ENCODE measurements at places on chromosomes 12 and 14.

DNA sequence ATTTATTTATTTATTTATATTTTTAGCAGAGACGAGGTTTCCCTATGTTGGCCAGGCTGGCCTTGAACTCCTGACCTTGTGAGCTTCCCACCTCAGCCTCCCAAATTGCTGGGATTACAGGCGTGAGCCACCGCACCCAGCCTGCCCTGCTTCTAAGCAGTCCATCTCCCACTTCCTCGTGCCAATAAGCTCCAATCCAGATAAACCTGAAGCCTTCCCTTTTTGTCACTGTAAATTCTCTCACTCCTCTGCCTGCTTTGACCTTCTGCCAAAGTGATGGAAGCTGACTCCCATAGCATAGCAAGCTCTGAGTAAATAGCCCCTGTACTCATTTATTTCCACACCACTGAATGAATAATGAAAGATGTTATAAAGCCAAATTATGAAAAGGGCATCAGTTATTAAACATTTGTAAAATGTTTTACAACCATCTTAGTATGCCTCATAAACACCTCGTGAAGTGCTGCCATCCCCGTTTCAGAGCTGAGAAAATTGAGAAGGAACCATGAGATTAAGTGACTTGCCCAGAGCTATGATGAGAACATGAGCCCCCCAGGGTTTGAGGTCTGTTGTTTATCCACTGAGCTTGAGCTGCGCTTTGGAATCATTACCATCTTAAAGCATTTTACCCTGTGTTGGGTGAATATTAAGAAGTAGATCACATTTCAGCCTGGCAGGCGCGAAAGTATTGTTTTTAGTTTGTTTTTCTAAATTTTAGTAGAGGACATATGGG lies 30.4 kb downstream of the MANSC1 start:
- no peak for DNase-seq

DNA sequence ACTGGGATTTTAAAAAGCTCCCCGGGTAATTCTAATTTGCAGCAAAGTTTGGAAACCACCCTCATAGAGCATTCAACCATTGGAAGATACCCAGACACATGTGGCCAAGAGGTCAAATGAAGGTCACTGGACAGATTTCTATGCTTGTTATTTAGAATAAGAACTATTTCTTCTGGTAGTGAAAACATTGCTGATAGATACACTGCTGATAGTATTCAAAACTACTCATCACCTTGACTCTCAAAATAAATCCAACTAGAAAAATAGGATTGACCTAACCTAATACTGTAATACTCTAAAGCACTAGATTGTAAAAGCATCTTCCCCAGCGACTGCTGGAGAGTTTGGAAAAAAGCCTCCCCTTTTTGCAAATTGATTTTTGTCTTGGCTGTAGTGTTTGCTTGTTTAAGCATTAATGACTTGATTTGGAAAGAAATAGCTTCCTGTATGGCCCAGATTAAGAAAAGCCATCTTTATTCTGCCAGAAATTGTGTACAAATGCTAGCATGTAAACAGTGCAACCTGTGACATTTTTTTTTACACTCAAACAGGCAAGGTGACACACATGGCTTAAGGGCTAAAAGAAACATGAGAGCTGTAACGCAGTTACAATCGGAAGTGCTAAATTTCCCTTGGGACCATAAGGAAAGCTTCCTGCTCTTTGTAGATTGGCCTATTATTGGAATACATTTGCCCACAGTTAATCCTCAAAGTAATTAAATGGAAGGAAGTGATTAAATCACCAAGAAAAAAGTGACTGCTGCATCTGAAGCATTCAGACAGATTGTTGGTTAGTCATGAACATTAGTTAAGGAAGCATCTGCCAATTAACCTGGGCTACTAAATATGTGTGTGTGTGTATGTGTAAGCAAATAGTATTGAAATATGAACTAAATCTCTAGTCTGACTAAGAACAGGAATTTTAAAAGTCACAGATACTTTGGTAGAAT lies 356.5 kb upstream of the ATP2B1 start:
- no peak for DNase-seq

GRCh38 chr12:90338365-90338764 lies 616.6 kb downstream of the CCER1 start:
- no peak for DNase-seq

GRCh38 chr12:124286971-124287370 lies 7.9 kb upstream of the RFLNA start:
- DNase-seq: no peak

DNA sequence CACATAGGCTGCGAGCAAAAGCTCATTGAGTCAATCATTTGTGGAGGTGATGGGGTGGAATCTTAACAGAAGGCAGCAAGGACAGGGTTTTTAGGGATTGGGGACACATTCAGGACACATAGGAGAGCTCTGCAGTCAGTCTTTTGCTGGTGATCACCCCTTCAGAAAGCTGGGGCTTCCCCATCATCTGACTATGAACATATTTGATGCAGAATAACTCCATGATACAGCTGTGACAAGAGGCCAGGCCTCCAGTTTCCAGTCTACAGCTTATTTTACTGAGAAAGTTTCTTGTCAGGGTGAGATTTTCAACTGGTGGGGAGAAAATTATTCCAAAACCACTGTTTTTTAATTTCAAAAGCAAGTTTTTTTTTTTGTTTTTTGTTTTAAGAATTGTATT lies 134.2 kb downstream of the TMEM30B start:
- DNase-seq: no peak

- no peak for DNase-seq
Measured at GRCh38 chr14:38255408-38255672, 553 bp downstream of the CLEC14A start.

DNA sequence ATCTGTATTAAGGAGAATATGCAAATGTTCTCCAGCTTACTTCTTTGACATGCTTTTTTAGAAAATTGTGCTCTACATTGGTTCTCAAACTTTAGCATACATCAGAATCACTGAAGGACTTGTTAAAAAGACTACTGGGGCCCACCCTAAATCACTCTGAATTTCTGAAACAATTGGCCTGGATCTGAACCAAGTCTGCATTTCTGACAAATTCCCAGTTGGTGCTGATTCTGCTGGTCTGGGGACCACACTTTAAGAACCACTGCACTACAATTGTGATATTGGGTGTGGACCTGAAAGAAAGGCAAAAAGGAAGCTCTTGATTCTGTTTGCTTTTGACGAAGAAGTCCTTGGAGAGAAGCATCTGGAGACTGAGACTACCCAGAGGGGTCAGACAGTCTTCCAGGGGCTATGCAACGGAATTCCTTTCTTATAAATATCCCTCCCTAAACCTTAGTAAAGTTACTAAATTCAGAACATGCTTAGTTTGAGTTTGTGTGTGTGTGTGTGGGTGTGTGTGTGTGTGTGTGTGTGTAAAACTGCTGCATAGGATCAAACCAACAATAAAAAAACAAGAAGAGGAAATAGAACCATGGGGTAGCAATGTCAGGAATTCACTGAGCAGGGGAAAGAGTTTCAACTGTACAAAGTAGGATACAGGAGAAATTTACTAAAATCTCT lies 36.8 kb downstream of the EAPP start:
- DNase-seq: no peak

DNA sequence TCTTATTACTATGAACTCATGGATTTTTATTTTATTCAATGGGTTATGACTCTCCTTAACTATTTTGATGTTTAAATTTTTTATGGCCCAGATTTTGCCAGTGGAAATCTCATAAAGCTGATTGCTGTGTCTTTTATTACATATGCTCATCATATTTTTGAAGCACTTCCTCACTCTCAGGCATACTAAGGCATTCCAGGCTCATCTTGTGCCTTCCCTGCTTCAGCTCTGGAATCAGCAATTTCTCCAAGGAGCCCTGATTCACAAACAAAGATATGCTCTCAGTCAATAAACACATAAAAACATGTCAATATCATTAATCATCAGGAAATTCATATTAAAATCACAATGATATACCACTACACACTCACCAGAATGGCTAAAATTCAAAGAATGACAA lies 44.9 kb upstream of the SCN8A start:
- no peak for DNase-seq

DNA sequence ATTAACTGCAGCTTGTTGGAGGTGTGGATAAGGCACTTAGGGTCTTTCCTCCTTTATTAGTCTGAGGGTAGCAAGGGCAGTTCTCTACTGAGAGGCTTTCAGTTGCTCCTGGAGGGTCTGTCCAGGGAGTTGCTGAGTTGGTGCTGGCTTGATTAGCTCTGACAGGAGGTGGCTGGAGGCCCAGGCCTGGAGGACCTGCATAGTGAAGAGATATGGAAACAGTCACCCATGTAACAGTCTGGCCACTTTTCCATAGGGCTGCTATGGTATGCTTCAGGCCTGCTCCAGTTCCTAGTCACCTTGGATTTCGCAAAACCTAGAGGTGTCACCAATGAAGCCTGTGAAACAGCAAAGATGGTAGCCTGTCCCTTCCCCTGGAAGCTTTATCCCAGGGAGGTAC lies 143.3 kb upstream of the SLC38A2 start:
- no peak for DNase-seq

DNA sequence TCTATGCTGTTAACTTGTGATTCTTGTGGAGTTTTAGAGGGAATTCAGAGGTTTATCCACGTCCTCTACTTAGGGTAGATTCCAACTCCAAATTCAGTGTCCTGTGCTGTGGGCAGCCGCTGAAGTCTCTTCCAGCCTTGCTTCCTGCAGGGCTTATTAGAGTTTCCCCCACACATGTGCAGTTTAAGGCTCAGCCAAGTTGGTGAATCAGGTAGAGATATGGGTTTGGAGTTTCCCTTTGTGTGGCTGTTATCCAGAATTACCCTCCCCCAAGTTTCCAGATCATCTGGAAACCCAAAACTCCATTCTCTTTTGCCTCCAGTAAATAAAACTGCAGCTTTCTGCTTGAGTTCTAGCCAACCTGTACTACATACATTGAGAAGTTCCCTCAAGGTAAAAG lies 853.7 kb downstream of the GALC start:
- no peak for DNase-seq

DNA sequence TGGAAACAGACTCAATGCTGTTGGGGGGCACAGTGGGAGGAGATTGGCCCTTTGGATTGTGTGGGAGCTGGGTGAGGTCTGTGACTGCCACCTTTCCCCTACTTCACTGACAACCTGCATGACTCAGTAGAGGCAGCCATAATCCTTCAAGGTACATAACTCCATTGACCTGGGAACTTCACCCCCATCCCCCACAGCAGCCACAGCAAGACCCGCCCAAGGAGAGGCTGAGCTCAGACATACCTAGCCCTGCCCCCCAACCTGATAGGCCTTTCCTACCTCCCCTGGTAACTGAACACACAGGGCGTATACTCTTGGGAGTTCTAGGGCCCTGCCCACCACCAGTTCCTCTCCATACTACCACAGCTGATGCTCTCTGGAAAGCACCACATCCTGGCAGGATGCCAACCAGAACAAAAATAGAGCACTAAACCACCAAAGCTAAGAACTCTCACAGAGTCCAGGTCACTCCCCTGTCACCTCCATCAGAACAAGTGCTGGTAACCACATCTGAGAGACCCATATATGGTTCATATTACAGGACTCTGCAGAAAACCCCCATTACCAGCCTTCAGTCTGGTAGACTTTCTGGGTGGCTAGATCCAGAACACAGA lies 703.9 kb downstream of the FSCB start:
- no peak for DNase-seq
